ENCODE measurements at places on chromosomes 12 and 14.

- no peak for DNase-seq
Observed at GRCh38 chr12:18750085-18750484, 12.2 kb downstream of the CAPZA3 start.

GRCh38 chr12:132165584-132165983 is 21.3 kb downstream of the NOC4L start:
- no peak for DNase-seq

DNA sequence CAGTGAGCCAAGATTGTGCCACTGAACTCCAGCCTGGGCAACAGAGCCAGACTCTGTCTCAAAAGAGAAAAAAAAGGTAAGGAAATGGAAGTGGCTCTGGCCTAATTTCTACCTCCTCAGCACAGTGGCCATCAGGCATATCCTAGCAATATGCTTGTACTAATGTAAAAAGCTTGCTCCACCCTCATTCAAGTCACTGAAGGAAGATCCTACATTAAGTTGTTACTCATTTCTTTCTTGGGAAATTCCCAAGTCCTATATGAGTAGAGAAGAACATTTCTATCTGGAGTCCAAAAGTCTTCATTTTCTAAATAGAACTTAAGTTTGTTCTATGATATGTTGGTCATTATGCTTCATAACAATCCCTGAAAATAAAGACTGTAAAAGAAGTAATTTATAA is 67.3 kb upstream of the HOXC13 start:
- DNase-seq, result no peak

GRCh38 chr12:19891936-19892591 is 452.8 kb downstream of the AEBP2 start:
- no peak for DNase-seq

DNA sequence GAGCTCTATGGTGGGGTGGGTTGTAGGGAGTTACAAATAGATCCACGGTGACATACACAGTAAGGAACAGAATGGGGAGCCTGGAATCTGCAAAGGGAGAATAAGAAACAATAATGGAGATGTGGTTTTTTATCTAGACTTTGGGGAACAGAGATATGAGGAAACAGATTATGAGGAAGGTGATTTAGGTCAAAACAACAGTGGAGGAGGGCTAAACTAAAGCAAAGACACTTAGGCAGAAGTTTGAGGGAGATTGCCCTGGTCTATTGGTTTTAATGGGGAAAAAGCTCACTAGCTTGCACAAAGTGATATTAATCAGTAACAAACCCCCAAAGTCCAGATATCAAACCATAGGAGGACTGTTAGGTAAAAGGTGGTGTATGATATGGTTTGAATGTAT is 144.5 kb upstream of the DYRK2 start:
- no peak for DNase-seq

- DNase-seq, result peak; percentile 71
Observed at GRCh38 chr12:130041983-130042812, 120.1 kb upstream of the FZD10 start.

GRCh38 chr12:67038486-67038885 is 230.7 kb upstream of the CAND1 start:
- no peak for DNase-seq

- no peak for DNase-seq
Observed at GRCh38 chr12:48118284-48118871, 786 bp upstream of the PFKM start.

GRCh38 chr12:111386885-111387284 is 18.0 kb upstream of the PHETA1 start:
- DNase-seq, result no peak

GRCh38 chr14:26935733-26936132 is 337.9 kb upstream of the NOVA1 start:
- no peak for DNase-seq

- DNase-seq, result no peak
Observed at GRCh38 chr12:7141351-7142005, 11.3 kb downstream of the CLSTN3 start.

DNA sequence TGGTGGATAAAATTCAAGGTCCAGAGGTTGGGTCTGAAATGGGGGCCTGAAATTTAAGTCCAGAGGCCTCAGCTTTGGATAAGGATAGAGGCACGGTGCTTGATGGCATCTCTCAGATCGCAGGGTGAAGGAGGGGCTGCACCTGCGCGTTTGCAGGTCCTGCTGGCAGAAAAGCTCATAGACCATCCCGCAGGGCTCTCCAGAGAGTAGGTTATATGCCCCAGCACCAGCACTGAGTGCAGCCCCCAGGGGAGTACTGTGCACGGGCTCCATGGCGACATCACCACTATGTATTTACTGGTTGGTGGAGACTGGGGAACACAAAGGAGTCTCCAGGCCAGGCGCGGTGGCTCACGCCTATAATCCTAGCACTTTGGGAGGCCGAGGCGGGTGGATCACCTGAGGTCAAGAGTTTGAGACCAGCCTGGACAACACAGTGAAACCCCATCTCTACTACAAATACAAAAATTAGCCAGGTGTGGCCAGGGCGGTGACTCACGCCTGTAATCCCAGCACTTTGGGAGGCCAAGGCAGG is 4.3 kb upstream of the CD63 start:
- no peak for DNase-seq

DNA sequence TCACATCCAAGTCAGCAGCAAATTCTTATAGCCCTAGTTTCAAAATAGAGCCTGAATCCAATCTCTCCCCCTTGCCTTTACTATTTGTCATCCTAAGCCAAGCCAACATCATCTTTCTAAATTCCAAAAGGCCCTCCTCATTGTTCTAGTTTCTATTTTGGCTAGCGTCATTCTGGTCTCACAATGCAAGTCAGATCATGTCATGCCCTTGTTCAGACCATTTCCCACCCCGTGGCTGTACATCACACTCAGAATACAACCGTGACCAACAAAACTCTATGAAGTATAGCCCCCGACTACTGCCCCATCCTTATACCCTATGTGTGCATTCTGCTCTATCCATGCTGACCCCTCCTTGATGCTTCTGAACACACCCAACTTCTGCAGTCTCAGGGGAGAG is 12.3 kb upstream of the GNG2 start:
- DNase-seq, result no peak

- DNase-seq, result no peak
Observed at GRCh38 chr12:120821878-120822277, 82.3 kb downstream of the SPPL3 start.

DNA sequence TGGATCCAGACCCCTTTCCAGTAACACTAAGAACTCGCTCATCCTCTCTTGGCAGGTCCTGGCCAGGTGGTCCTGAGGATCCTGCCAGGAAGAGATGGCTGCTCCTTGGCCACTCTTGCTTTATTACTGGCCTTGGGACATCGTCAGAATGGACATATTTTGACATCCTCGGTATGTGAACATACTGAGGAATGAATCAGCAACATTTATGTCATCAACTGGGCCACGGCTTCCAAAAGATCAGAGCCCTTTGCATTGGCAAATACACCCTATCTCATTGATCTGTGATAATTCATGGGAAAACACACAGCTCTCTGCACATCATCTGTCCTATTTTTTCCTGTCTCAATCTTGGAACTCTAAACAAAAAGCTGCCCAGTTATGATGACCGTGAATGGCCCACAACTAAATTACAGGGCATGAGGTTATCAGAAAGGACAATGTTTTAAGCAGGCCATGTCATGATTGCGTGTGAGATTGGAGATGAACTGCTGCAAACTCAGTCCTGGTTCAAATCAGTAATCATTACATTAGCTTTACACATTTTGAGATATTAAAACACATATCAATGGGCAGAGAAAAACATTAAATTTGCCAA is 1325.8 kb downstream of the AACS start:
- DNase-seq, result no peak

GRCh38 chr14:96201965-96202364 is 2.7 kb upstream of the BDKRB2 start:
- DNase-seq, result no peak

- DNase-seq, result no peak
Observed at GRCh38 chr14:22456998-22457594, 131.9 kb downstream of the DAD1 start.

DNA sequence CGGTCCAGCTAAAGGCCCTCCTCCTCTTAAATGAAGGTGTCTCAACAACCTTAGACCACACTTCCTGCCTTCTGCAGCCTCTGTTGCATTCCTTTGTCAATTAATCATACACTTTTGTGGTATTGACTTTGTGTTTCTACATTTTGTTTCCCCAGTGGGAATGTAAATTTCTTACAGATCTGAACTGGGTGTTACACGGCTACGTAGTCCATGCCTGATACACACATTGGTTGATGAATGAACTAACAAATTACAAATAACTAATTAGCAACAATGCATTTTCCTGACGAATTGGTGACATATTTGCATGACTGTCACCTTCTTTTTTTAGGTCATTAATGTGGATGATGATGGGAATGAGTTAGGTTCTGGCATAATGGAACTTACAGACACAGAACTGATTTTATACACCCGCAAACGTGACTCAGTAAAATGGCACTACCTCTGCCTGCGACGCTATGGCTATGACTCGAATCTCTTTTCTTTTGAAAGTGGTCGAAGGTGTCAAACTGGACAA is 15.2 kb upstream of the CCT2 start:
- no peak for DNase-seq

- DNase-seq, result no peak
Observed at GRCh38 chr12:29211696-29212095, 62.6 kb downstream of the FAR2 start.

GRCh38 chr12:123149501-123150274 is 1.2 kb downstream of the PITPNM2 start:
- DNase-seq, result no peak

DNA sequence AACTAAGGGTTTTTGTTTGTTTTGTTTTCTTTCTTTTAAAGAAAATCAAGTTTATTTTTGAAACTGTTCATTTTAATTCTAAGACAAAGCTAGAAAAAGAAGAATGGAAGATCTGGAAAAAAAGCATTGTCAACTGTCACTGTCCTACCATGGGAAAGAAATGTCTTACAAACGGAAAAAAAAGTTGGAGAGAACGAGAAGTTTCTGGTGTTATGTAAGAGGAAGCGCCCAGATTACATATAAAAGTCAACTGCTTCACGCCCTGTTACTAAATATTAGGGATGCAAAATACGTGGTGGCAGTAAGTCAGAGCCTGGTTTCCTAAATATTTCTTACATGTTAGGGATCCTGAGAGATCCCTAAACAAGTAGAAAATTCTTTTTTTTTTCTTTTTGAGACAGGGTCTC is 14.3 kb upstream of the FBXL14 start:
- DNase-seq, result no peak

GRCh38 chr12:113103756-113104450 is 31.7 kb downstream of the RASAL1 start:
- no peak for DNase-seq
